H9 (cell line): ENCODE measurements at places on chromosomes 11 and 22. TPM values are rescaled to one million over a fixed set of nuclear protein-coding genes. Genes with fewer than 3 reads are reported as not detected.

- no peaks in the 10 kb centered on the region for H3K36me3 ChIP-seq
- no peak overlapping the region for H3K4me3 ChIP-seq
- H3K27ac ChIP-seq: no peak overlapping the region
- no peaks in the 10 kb centered on the region for H3K27me3 ChIP-seq
- H3K4me1 ChIP-seq: no peaks in the 10 kb centered on the region
- no peak for DNase-seq
These were observed 144.1 kb downstream of the NOX4 start for GRCh38 chr11:89347071-89347470.

- H3K4me3 ChIP-seq: no peak overlapping the region; the same call in 2 of the 3 replicates
- H3K36me3 ChIP-seq: no peaks in the 10 kb centered on the region
- no peak for DNase-seq
- no peaks in the 10 kb centered on the region for H3K27me3 ChIP-seq
- no peak overlapping the region for H3K27ac ChIP-seq
- peaks cover 10% of the 10 kb centered on the region for H3K4me1 ChIP-seq
These were observed 435.1 kb upstream of the CCDC90B start for GRCh38 chr11:83721263-83721662.

GRCh38 chr11:125923012-125923579 is 18.8 kb downstream of the DDX25 start:
- no peaks in the 10 kb centered on the region for H3K36me3 ChIP-seq

- H3K27me3 ChIP-seq: peaks cover 3% of the 10 kb centered on the region; the same call in 1 of the 2 replicates
- peaks cover 16% of the 10 kb centered on the region for H3K36me3 ChIP-seq
- no peak overlapping the region for H3K27ac ChIP-seq
- peak; percentile 79 for DNase-seq
These were observed 9.0 kb downstream of the SYN3 start for GRCh38 chr22:33049119-33049729.

GRCh38 chr22:48944433-48944750 is 883.3 kb downstream of the BRD1 start:
- no peak for DNase-seq
- H3K27me3 ChIP-seq: no peaks in the 10 kb centered on the region
- H3K27ac ChIP-seq: no peak overlapping the region
- no peak overlapping the region for H3K4me3 ChIP-seq
- no peaks in the 10 kb centered on the region for H3K4me1 ChIP-seq

DNA sequence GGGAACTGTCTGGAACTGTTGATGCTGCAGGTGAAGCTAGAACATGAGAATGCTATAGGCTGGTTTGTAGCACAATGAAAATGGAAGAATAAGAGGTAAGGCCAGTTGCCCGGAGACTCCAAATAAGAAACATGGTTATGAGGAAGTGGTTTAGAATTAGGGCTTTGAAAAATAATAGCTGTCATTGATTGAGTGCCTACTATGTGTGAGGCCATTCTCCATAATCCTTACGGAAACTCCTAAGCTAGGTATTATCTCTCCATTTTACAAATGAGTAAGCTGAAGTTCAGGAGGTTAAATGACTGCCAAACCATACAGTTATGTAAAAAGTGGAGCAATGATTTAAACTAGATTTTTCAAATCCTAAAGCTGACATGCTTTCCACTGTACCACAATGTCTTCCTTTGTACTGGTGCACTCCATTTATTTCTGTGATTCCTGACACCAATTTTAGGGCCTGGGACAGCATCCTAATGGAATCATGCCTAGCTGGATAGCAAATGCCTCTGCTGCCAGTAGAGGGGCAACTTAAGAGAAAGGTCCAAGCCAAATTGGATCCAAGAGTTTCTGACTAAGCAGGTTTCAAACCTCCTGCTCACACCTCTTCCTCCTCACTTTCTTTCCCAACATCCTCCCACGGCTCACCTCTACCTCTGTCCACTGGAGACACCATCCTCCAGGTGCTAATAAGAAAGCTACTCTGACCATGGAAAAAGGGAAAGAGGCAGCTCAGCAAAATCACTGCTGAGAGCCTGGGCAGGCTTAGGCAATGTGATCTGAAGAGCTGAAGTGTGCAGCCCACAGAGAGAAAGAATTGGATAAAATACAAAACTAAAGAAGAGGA is 46.9 kb upstream of the PICALM start:
- no peak overlapping the region for H3K27ac ChIP-seq
- no peaks in the 10 kb centered on the region for H3K36me3 ChIP-seq
- H3K4me1 ChIP-seq: no peaks in the 10 kb centered on the region

- no peak for DNase-seq
- H3K27ac ChIP-seq: no peak overlapping the region
- no peaks in the 10 kb centered on the region for H3K27me3 ChIP-seq
- no peaks in the 10 kb centered on the region for H3K36me3 ChIP-seq
- no peak overlapping the region for H3K4me3 ChIP-seq
These were observed 151.3 kb downstream of the APOL5 start for GRCh38 chr22:35868938-35869337.

- no peak overlapping the region for H3K27ac ChIP-seq
- H3K4me3 ChIP-seq: peak overlapping the region; percentile 100
- no peak for DNase-seq
These were observed 478 bp downstream of the FAU start for GRCh38 chr11:65121447-65121864.

DNA sequence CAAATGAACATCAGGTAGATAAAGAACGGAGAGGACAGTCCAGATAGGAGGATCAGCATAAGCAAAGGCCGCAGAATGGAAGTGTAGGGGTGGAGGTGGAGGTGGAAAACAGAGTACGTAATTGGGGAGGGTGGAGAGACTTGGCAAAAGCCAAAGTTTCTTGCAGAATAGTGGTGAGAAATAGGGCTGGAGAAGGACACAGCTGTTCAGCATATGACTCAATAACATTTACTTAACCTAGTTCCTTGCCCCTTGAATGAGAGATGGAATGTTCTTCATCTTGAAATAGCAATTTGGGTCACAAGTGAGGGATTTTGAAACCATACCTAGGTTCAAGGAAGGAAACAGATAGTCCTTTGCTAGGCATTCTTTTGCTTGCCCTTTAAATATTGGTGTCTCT is 235.9 kb upstream of the ARHGAP20 start:
- no peak overlapping the region for H3K27ac ChIP-seq
- no peaks in the 10 kb centered on the region for H3K27me3 ChIP-seq
- H3K36me3 ChIP-seq: no peaks in the 10 kb centered on the region
- H3K4me1 ChIP-seq: no peaks in the 10 kb centered on the region
- DNase-seq: no peak

DNA sequence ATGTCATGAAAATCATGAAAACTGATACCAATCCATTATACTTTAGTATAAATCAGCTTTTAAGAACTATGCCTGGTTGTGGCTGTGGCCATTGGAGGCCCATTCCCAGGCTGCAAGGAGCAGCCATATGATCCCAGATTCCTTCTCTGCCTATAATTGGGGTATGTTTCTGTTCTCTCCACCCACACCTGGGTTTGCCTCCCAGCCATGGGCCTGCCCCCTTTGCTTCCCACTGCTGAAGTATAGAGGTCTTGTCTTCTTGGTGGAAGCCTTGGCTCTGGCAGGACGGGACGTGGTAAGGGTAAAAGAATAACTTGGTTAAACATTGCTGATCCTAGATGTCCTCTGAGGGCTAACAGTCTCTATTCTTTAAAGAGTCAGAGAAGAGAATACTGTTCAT is 2.4 kb downstream of the MICAL2 start:
- H3K27me3 ChIP-seq: peaks cover 7% of the 10 kb centered on the region; the same call in 1 of the 2 replicates
- H3K27ac ChIP-seq: no peak overlapping the region
- no peak for DNase-seq
- no peak overlapping the region for H3K4me3 ChIP-seq

- no peak overlapping the region for H3K27ac ChIP-seq
- no peak for DNase-seq
- no peaks in the 10 kb centered on the region; the same call in 1 of the 2 replicates for H3K4me1 ChIP-seq
- no peak overlapping the region for H3K4me3 ChIP-seq
These were observed 4.0 kb downstream of the RPS13 start for GRCh38 chr11:17073370-17074027.

The SCGB1D2 gene
- total RNA-seq: not detected in 2 replicates

- no peak for DNase-seq
- no peak overlapping the region for H3K4me3 ChIP-seq
- H3K4me1 ChIP-seq: no peaks in the 10 kb centered on the region; the same call in 1 of the 2 replicates
These were observed 13.1 kb downstream of the GNAZ start for GRCh38 chr22:23083315-23084021.

DNA sequence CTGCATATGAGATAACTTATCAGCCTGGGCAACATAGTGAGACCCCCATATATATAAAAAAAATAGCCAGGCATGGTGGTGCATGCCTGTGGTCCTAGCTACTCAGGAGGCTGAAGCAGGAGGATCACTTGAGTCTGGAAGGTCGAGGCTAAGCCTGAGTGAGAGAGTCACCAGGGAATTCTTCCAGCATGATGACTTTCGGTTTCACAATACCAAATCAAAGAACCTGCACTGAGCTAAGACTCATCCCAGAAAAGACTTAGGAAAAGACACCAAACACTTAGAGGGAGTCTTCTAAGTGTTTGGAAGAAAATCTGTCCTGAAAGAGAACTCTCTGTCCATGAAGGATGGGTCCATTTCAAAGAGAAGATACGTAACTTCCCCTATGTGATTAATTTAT is 12.7 kb downstream of the STK33 start:
- no peaks in the 10 kb centered on the region for H3K4me1 ChIP-seq
- H3K4me3 ChIP-seq: no peak overlapping the region
- no peaks in the 10 kb centered on the region for H3K27me3 ChIP-seq
- H3K36me3 ChIP-seq: peaks cover 6% of the 10 kb centered on the region
- H3K27ac ChIP-seq: no peak overlapping the region
- DNase-seq: no peak

- H3K27me3 ChIP-seq: no peaks in the 10 kb centered on the region; the same call in 1 of the 2 replicates
- H3K27ac ChIP-seq: no peak overlapping the region
- peak; percentile 51 for DNase-seq
- H3K36me3 ChIP-seq: no peaks in the 10 kb centered on the region
These were observed 82.1 kb downstream of the KCNQ1 start for GRCh38 chr11:2526808-2527381.

- DNase-seq: no peak
- H3K27me3 ChIP-seq: no peaks in the 10 kb centered on the region
- H3K27ac ChIP-seq: no peak overlapping the region
These were observed 1.6 kb downstream of the TCP11L1 start for GRCh38 chr11:33040862-33041453.

- no peaks in the 10 kb centered on the region for H3K27me3 ChIP-seq
- H3K4me1 ChIP-seq: no peaks in the 10 kb centered on the region
- no peak overlapping the region for H3K4me3 ChIP-seq
- no peak for DNase-seq
- H3K36me3 ChIP-seq: no peaks in the 10 kb centered on the region
- no peak overlapping the region for H3K27ac ChIP-seq
These were observed 56.0 kb downstream of the SLC1A2 start for GRCh38 chr11:35363246-35363801.

GRCh38 chr22:40348025-40348658 is 1.8 kb downstream of the ADSL start:
- H3K4me1 ChIP-seq: no peaks in the 10 kb centered on the region
- no peak for DNase-seq
- peaks cover 43% of the 10 kb centered on the region for H3K36me3 ChIP-seq
- no peak overlapping the region for H3K27ac ChIP-seq
- no peaks in the 10 kb centered on the region for H3K27me3 ChIP-seq

The UCP3 gene
- 0.77 and 0.85 TPM in 2 replicates for total RNA-seq

- H3K4me3 ChIP-seq: no peak overlapping the region
- H3K4me1 ChIP-seq: no peaks in the 10 kb centered on the region
- no peak overlapping the region for H3K27ac ChIP-seq
- no peaks in the 10 kb centered on the region for H3K36me3 ChIP-seq
These were observed 8.7 kb downstream of the DRAP1 start for GRCh38 chr11:65927904-65928397.

The RAG2 gene
- not detected in 2 replicates for total RNA-seq

- H3K27me3 ChIP-seq: no peaks in the 10 kb centered on the region
- H3K4me3 ChIP-seq: no peak overlapping the region
- no peaks in the 10 kb centered on the region for H3K36me3 ChIP-seq
These were observed 1156.8 kb downstream of the LRRC4C start for GRCh38 chr11:40302669-40303068.

The RPL27A gene
- 1,150 and 1,152 TPM in 2 replicates for total RNA-seq

The CRYAB gene
- total RNA-seq: 1.1 TPM in 1 of 2 replicates, not detected in the other

The C11orf52 gene
- 4.0 and 4.4 TPM in 2 replicates for total RNA-seq

DNA sequence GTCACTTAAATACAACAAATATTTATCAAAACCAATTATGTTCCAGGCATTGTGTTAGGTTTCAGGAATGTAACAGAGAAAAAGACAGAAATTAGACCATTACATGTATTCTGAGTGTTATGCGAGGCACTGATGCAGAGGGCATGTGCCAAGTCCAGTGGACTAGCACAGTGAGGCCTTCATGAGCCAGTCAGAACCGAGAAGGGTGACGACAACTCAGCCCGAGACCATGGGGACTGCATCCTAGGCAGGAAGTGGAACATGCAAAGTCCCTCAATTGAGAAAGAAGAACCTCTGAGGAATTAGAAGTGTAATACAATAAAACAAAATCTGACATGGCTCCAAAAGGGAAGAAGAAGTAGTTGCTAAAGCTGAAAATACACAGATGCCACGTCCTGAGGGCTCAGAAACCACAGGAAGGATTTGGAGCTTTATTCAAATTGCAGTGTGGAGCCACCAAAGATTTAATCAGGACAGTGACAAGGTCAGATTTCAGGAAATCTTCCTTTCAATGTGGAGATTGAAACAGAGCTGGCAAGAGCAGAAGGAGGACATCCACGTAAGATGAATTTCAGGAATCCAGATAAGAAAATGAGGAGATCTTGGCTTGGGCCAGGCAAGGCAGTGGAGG is 529.6 kb downstream of the NTM start:
- H3K36me3 ChIP-seq: no peaks in the 10 kb centered on the region; the same call in 2 of the 3 replicates
- no peak for DNase-seq
- no peak overlapping the region for H3K27ac ChIP-seq

- no peak for DNase-seq
- no peak overlapping the region for H3K27ac ChIP-seq
- H3K4me3 ChIP-seq: no peak overlapping the region
- H3K4me1 ChIP-seq: no peaks in the 10 kb centered on the region
- peaks cover 9% of the 10 kb centered on the region for H3K36me3 ChIP-seq
- no peaks in the 10 kb centered on the region for H3K27me3 ChIP-seq
These were observed 34.1 kb upstream of the APOL5 start for GRCh38 chr22:35683560-35683959.

The PHETA2 gene
- 2.6 and 3.2 TPM in 2 replicates for total RNA-seq

- DNase-seq: no peak
- no peaks in the 10 kb centered on the region; the same call in 1 of the 2 replicates for H3K4me1 ChIP-seq
- H3K36me3 ChIP-seq: no peaks in the 10 kb centered on the region; the same call in 2 of the 3 replicates
- H3K27me3 ChIP-seq: no peaks in the 10 kb centered on the region
- no peak overlapping the region for H3K27ac ChIP-seq
These were observed 110.9 kb downstream of the ARL14EP start for GRCh38 chr11:30433831-30434230.

The ADORA2A gene
- 3.5 and 3.9 TPM in 2 replicates for total RNA-seq

- H3K4me3 ChIP-seq: no peak overlapping the region
- no peak for DNase-seq
- H3K27me3 ChIP-seq: no peaks in the 10 kb centered on the region
- H3K4me1 ChIP-seq: no peaks in the 10 kb centered on the region
- H3K27ac ChIP-seq: no peak overlapping the region
These were observed 18.6 kb downstream of the CWC15 start for GRCh38 chr11:94954753-94955152.

DNA sequence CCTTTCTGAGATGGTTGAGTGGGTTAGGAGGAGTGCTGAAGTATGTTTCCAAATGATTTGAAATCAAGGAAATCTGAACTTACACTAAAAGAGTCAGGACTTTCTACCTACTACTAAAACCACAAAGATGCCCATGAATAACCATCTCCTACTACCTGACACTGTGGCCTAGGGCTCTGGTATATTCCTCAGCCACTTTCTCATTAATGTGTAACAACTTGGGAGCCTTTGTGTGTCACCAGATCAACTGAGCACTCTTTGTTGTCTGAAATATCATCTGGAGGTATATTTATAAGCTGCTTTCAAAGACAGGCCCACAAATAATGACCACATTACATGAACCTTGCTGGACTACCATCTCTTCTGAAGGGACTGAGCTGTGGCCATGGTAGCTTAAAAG is 43.9 kb downstream of the RELT start:
- H3K27me3 ChIP-seq: no peaks in the 10 kb centered on the region
- DNase-seq: no peak
- peaks cover 2% of the 10 kb centered on the region; the same call in 1 of the 2 replicates for H3K4me1 ChIP-seq
- H3K36me3 ChIP-seq: peaks cover 17% of the 10 kb centered on the region
- no peak overlapping the region for H3K27ac ChIP-seq
